ENCODE measurements at places on chromosomes 11 and 22.

- no peak for DNase-seq
Measured at GRCh38 chr11:13338427-13339069, 61.0 kb downstream of the BMAL1 start.

DNA sequence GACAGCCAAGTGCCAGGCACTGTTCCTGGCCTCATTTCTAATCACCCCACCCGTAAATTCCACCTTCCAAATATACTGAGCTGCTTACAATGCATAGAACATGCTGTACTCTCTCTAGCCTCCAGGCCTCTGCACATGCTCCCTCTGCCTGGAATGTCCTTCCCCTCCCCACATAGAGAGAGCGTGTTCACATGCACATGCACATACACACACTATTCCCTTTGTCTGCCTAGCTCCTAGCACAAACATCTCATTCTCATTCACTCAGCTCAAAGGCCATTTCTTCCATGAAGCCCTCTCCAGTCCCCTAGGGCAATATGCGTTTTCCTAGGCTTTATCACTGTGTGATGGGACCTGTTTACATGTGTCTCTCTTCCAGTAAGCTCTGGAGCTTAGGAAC, 144.6 kb downstream of the WT1 start:
- no peak for DNase-seq

GRCh38 chr11:72764503-72764902, 12.3 kb upstream of the ARAP1 start:
- DNase-seq = no peak

DNA sequence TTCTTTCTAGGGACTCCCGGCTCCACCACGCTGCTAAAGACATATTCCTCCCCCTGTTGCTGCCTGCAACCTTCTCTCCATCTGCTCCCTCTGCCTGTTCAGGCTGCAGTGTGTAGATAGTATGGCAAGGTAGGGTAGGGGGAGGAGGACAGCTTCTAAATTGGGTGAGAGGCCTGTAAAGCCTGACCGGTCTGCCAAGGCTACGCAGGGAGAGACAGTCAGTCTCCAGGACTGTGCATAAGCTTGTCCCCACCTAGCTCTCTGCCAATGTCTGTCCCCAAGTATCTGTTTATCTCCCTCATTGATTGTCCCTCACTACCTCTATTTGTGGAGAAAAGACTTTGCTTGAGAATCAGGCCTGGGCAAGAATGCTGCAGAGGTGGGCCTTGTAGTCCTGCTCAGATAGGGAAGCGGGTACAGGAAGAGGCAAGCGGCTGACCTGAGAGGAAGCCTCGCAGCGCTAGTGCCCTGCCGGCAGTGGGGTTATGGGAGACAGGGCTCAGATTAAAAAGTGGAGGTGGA, 871 bp upstream of the SEZ6L start:
- DNase-seq = no peak

GRCh38 chr11:126538071-126538470, 182.6 kb downstream of the ST3GAL4 start:
- DNase-seq = no peak

DNA sequence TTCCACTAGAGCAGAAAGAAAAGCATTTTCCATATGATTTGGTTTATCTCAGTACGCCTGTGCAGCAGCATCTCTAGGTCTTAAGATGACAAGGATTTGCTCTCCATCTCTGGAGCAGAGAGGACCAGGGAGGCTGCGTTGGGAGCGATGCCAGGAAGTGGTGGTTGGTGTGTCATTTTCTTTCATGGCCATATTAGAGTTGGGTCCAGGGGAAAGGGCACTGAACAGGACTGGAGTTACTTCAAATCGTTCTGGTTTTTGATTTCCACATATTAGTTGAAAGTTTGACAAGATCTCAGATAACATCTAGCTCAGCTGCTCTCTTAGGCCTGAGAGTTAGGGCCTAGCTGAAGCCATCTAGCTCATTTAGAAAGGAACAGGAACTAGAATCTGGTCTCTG, 157.7 kb downstream of the ADAMTS15 start:
- no peak for DNase-seq

GRCh38 chr11:66892911-66893310, 36.0 kb downstream of the LRFN4 start:
- no peak for DNase-seq

All from fibroblast of skin of left biceps (primary cell).